Fibroblast of lung (primary cell): ENCODE measurements at places on chromosomes 2 and 18.

DNA sequence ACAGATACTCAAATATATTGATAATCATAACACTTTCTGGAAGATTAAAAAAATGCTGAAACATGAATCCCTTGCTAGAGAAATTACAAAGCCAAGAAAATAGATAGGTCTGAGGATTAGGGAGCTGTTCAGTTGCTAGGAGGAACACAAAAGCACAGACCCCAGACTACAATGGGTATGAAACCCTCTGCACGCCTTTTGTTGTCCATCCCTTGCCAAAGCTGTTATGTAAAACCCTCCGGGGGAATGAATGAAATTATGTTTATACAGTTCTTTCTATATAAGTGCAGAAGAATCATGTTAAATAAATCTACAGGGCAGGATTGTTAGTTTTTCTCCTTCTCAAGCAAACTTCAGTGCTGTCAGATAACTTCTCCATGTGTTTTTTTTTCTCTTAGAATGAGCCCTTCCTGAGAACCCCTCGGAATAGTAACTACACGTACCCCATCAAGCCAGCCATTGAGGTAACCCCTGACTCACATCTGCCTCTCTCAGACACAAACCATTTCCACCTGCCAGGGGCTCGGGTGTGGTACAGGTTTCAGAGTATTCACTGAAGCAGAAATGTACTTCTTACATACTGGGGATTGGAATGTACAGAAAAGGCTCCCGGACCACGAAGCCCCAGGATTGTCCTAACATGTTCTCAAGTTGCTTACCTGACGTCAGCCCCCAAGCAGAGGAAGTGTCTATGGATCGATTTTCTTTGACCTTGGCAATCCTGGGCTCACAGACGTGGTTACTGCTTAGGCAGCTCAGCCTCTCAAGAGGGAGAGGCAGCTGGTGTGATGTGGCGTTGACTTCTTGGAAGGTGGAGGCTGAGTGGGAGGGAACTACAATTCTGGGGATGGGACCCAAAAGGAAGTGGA, 118.0 kb downstream of the PLB1 start:
- DNase-seq: peak; percentile 95

DNA sequence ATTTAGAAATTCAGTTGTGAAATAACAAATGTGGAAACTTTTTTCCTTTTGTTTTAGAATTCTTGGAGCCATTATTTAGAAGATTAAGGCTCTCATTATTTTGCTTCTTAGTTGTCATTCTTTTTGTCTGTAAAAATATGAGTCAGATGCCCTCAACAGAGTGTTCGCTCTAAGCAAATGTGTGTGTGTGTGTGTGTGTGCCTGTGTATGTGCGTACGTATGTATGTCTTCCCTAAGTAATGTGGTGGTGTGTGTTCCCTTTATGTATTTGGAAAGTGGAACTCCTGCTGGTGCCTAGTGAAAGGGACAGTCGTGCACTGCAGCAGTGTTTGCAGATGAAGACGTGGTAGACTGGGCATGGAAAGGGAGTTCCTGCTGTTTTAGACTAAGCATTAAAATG, 27.5 kb downstream of the ZNF407 start:
- DNase-seq: no peak

DNA sequence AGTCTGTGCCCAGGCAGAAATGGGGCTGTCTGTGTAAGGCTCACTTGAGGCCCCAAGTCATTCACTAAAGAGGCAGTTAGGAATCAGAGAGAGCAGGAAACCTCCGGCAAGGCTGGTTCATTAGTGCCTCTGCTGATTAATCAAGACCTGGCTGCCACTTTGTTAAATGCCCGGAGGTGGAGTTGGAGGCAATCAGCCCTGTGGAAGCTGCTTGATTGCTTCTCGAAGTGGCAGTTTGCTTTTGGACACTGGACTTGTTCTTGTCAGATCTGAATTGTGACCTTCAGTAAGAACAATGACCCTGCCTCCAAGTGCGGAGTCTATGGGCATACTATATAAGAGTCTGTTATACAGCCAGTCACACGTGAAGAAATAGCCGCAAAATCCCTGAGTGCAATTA, 183.9 kb upstream of the LINC00305 start:
- no peak for DNase-seq

DNA sequence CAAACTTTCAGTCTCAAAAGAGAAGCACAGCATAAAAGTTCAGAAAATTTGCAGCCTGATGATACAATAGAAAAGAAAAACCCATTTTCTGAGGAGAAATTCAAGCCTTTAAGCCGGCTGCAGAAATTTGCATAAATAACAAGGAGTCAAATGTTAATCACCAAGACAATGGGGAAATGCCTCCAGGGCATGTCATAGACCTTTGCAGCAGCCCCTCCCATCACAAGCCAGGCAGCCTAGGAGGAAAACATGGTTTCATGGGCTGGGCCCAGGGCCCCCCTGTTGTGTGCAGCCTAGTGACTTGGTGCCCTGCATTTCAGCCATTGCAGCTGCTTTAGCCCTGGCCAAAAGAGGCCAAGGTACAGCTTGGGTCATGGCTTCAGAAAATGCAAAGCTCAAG, 54.1 kb upstream of the CAVIN2 start:
- no peak for DNase-seq

GRCh38 chr2:109184368-109184767, 55.4 kb downstream of the SH3RF3 start:
- DNase-seq: no peak

GRCh38 chr2:8120506-8120860, 561.4 kb upstream of the ID2 start:
- no peak for DNase-seq

- no peak for DNase-seq
These were observed 14.3 kb upstream of the MAP3K2 start for GRCh38 chr2:127401757-127402695.

DNA sequence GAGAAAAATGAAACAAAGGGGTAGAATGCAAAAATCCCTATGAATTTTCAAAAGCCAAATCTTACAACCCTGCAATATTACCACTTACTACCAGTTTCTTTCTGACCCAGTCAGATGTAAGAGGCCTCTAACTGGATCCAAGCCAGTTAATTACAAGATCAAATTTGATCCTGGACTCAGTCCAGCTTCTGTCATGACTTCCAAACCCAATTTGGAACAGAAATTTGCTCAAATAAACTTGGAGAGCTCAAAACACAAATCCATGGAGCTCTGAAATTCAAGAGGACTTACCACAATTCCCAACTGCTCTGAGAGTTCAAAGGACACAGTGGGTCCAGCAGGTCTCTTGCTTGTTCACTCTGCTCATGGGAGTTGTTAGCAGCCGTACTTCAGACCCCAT, 1271.7 kb upstream of the SLC39A10 start:
- no peak for DNase-seq

GRCh38 chr2:61980758-61981157, 75.3 kb downstream of the COMMD1 start:
- no peak for DNase-seq

- no peak for DNase-seq
These were observed 5.2 kb downstream of the MRPL35 start for GRCh38 chr2:86204458-86204857.

DNA sequence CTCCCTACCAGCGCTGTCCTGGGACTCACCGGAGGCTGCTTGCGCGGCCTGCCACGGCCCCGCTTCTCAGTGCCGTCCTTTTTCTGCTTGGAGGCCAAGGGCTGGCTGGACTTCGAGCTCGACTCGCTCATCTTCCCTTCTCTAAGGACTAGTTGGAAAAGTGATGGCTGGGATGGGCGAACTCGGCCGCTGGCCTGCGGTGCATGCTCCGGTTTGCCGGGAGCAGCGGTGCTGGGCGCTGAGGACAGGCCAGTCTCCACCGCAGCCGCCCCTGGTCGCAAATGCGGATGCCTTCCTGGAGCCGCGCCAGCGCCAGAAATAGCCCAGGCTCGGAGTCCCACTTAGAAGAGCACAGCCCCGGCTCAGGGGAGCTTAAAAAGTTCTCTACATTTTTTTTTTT, 3.1 kb downstream of the C2orf81 start:
- DNase-seq: no peak

DNA sequence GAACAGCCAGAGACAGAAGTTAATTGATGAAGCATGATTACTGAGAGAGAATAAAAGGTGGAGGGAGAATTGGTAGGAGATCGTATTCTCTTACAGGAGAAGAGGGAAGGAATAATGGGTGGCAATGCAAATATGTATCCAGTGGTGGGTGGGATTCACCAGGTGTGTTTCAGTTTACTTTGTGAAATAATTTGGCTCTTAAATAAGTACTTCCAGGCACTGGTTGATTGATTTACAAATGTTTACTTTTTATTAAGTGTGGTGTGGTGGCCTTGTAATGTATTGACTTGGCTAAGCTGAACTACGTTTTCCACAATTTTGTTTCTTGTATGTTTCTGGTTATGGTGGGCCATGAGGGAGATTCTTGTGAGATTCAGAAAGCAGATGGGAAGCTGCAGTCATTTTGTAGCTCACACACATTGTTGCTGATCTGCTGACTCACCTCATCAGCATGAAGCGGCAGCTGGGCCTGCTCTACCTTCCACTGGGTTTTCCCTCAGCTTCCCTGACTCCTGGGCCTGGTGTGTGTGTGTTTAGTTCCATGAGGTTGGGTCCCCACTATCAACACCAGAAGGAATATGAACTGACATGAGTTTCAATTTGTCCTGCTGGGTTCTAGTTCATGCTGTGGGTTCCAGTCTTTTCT, 32.6 kb downstream of the MYL12B start:
- peak; percentile 39 for DNase-seq

DNA sequence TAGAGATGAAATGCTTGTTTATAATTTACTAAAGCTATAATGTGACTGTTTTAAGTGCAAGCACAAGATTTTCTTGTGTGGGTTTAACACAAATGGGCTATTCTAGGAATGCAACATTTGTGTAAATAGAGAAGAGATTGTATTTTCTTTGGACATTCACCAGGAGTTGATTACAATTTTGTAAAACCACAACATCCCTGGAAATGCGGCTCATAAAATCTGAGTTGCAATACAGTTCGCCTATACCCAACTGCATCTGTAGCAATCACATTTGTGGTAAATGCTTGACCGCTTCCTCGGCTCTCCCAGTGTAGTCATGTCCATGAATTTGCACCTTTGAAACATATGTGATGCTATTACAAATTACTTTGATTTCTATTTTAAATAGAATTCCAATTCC, 348.7 kb upstream of the CDH20 start:
- DNase-seq: peak; percentile 93

DNA sequence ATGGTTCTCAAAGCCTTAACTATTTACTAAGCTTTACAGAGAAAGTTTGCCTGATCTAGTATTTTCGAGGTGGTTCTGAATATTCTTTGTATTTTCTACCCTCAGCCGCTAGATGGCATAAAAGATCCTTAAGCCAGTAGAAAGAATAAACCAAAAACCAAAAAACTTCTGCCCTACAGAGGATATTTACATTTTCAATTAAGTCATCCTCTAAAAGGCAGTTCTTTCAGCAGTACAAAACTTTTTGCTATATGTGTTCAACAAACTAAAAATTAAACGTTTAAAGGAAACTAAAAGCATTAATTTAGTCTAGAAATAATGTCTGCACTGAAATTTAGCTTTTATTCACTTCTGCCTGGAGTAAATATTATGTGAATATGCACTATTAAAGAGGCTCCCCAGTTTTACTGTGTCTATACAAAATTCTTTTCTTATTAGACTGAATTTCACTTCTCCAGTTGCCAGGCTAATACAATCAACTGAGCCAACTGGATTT, 297.5 kb downstream of the PIEZO2 start:
- peak; percentile 45 for DNase-seq

GRCh38 chr2:236601316-236602202, 31.9 kb downstream of the ACKR3 start:
- DNase-seq: no peak

GRCh38 chr2:121650315-121650930, 1.2 kb upstream of the CLASP1 start:
- DNase-seq: peak; percentile 34

GRCh38 chr2:173652767-173653431, 298.2 kb downstream of the CDCA7 start:
- peak; percentile 97 for DNase-seq

- peak; percentile 34 for DNase-seq
These were observed 1.3 kb upstream of the SMAD2 start for GRCh38 chr18:47931718-47932103.

- no peak for DNase-seq
These were observed 146.0 kb upstream of the SERTAD2 start for GRCh38 chr2:64799592-64800252.

- DNase-seq: no peak
These were observed 180.7 kb upstream of the LYPD1 start for GRCh38 chr2:132850688-132851087.
